ENCODE measurements at places on chromosomes 2 and 18.

GRCh38 chr2:127897531-127898211, 11.9 kb upstream of the AMMECR1L start:
- no peak for DNase-seq

DNA sequence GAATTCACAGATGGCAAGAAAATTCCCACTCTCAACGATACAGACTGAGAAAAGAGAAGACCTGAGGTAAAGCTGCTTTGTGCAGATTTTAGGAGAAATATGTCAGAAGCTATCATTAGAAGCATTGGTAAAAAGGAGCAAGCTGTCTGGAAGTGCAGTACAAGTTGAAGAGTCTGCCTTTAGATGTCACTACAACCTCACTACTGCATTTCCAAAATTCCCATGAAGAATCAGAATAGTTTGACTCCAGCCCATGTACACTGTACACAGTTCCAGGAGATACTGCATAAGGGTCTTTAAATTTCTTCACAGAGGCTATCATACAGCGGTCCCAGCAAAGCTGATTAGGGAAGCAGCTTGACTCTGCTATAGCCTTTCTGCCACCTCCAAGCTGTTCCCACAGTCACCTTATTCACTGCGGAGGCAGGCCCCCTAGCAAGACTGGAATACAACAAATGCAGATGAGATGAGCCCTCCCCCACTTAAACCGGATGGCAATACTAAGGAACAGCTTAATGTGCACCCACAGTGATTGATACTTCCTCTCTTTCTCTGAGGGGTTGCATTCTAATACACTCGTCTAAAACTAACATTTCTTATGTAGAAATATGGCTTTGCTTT, 527.4 kb downstream of the TMEM182 start:
- no peak for DNase-seq

GRCh38 chr18:60070631-60071030, 170.8 kb downstream of the PMAIP1 start:
- no peak for DNase-seq

GRCh38 chr18:47754311-47755101, 176.0 kb downstream of the SMAD2 start:
- DNase-seq: peak; percentile 49

DNA sequence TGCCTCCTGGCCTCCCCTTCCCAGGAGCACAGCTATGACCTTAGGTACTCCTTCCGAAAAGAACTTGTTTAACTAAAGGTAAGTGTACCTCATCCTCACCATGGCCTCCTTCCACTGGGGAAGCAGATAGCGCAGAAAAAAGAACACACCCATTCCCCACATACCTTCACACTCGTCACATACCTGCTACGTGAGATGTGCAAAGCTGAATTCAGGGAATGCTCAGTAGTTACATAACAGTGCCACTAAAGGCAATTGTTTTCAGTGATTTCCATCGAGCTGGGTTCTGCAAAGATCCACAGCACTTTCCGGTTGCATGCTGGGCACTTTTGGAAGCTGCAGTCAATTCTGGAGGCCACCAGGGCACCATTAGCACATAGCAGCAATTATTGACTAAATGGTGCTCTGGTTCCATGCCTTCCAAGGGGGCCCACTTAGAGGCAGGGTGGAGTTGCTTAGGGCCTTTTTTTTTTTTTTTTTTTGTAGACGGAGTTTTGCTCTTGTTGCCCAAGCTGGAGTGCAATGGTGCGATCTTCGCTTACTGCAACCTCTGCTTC, 41.0 kb downstream of the PAX8 start:
- no peak for DNase-seq

DNA sequence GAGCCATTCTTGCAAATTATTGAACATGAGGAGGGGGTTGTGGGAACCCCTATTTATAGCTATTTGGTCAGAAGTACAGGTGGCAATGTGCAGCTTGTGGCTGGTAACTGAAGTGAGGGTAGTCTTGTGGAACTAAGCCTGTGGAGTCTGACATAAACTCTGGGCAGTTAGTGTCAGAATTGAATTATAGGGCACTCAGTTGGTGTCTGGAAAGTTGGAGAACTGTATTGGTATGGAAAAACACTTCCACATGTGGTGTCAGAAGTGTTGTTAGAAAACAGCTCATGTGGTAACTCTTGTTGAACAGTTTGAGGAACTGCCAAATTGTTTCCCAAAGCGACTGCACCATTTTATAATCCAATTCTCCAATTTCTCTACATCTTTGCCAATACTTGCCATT, 7.5 kb downstream of the RALBP1 start:
- DNase-seq: no peak

- no peak for DNase-seq
Measured at GRCh38 chr2:85861650-85862049, 27.1 kb downstream of the ST3GAL5 start.

DNA sequence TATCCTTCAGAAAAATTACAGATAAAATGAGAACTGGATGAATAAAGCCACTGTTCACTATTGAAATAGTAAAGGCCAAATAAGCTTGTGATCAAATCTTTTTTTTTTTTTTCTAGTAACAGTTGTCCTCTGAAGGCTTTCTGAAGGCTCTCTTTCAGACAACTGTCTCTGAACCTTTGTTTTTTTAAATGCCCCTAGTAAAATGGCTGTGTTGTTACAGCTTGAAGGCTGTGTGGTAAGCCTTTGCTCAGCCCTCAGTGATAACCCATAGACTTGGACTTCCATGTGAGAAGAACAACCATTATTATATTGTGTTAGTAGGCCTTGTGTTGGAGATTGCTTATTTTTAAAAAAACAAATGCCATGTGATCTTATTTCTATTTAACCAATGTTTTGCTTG, 17.6 kb downstream of the FMNL2 start:
- DNase-seq: no peak

DNA sequence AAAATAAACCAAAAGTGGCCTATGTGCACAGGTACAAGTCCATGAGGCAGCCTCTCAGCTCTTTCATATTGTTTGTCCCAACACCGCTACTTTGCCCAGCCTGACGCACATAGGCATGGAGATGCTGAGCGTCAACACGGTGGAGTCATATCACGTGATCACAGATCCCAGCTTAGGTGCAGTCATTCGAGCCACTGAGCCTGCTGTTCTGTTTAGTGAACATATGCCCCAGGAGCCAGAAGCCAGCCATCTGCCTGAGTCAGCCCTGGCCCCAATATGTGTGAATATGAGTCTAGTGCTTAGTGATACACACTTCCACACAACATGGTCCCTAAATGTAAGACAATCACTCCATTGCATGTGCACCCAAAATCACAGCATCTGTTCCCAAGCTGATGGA, 88.2 kb upstream of the LCLAT1 start:
- DNase-seq: no peak

GRCh38 chr2:233331536-233331935, 22.8 kb upstream of the DGKD start:
- DNase-seq: peak; percentile 79

DNA sequence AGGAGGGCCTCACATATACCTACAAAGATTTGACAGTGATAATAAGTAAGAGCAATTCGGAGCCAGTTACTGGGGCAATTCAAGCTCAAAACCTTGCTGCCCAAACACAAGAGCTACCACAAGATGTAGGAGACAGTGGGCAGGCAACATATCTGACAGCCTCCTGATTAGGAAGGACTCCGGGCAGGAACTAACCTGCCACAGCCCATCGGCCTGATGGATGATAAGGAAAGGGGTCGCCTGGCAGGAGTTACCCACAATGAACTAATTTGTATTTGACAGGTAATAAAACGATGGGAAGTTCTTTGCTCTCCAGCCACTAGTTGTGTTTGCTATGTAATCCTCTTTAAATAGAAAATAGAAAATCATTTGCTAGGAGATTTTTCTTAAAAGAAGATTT, 100.2 kb downstream of the ARHGAP15 start:
- no peak for DNase-seq

DNA sequence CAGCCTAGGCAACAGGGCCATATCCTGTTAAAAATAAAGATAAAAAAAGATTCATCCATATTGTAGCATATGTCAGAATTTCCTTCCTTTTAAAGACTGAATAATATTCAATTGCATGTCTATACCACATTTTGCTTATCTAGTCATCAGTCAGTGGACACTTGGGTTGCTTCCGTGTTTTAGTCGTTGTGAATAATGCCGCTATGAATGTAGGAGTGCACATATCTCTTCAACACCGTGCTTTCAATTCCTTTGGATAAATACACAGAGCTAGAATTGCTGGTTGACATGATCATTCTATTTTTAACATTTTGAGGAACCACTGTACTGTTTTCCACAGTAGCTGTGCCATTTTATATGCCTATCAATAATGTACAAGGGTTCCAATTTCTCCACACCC, 14.0 kb upstream of the PLB1 start:
- DNase-seq: no peak

- no peak for DNase-seq
Measured at GRCh38 chr18:8357320-8357719, 251.9 kb upstream of the RAB12 start.

- no peak for DNase-seq
Measured at GRCh38 chr18:5817816-5818215, 77.5 kb downstream of the TMEM200C start.

Measured in right atrium auricular region (tissue), 2 donors.